Astrocyte (in vitro differentiated cells and primary cell): ENCODE measurements at places on chromosomes 7 and 10. TPM values are rescaled to one million over a fixed set of nuclear protein-coding genes. Genes with fewer than 3 reads are reported as not detected.

Gene NPC1L1
- 0.05 and 0.07 TPM in 2 replicates for total RNA-seq

DNA sequence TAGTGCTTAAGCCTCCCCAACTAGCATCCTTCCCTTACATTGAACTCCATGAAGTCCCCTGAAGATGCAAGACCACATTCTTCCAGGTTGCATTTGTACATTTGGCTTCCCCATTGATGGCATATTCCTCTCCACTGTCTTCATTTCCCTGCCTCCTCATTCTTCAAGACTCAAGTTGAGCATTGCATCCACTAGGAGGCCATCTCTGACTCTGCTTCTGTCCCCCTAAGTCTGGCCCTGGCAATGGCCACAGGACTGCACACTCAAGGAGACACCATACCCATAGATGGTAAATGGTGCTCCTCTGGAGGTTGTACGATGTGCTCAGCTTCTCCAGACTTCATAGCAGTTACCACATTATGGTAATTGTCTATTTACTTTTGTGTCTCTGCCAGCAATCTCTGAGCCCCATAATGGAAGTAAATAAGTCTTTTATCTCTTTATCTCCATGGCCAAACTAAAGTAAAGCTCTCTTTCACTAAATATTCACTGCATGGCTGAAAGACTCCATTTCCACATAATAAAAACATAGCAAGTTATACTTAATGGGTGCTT lies 112.6 kb downstream of the PTPRZ1 start:
- no peak for DNase-seq

DNA sequence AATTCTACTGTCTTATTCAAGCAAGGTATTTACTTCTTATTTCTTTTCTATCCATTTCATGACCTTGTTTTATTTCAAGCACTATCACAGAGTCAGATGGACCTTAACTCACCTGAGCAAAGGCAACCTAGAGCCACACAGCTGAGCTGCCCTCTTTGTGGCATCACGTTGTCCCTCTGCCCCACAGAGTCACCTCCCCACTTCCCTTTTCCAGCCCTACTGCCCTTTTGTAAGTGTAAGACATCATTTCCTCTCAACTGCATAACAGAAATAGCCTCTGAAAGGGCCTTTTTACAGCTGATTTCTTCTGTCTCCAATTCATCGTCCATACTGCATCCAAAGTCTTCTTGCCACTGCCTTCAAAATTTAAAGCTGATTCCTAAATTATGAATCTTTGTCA lies 946.0 kb downstream of the NRG3 start:
- no peak for DNase-seq

GRCh38 chr10:59688921-59689351 lies 20.7 kb downstream of the SLC16A9 start:
- no peak for DNase-seq
